ENCODE measurements at places on chromosomes 3 and 15.

GRCh38 chr15:77811270-77811669, 178.6 kb upstream of the LINGO1 start:
- peaks cover 3% of the 10 kb centered on the region for H3K4me1 ChIP-seq
- peaks cover 17% of the 10 kb centered on the region for H3K27me3 ChIP-seq
- H3K4me3 ChIP-seq, result no peak overlapping the region
- no peak for DNase-seq
- no peaks in the 10 kb centered on the region for H3K36me3 ChIP-seq
- H3K27ac ChIP-seq, result no peak overlapping the region

- peak overlapping the region; percentile 60 for H3K4me3 ChIP-seq
- no peak overlapping the region for H3K27ac ChIP-seq
- peaks cover 2% of the 10 kb centered on the region for H3K4me1 ChIP-seq
- peaks cover 5% of the 10 kb centered on the region for H3K36me3 ChIP-seq
- DNase-seq, result peak; percentile 30
- H3K27me3 ChIP-seq, result peaks cover 22% of the 10 kb centered on the region
Measured at GRCh38 chr15:89814112-89814742, 425 bp downstream of the ANPEP start.

GRCh38 chr3:109269577-109270275, 46.6 kb downstream of the DPPA2 start:
- no peak overlapping the region for H3K27ac ChIP-seq
- H3K27me3 ChIP-seq, result peaks cover 1% of the 10 kb centered on the region
- H3K36me3 ChIP-seq, result no peaks in the 10 kb centered on the region
- DNase-seq, result no peak
- H3K4me3 ChIP-seq, result no peak overlapping the region
- H3K4me1 ChIP-seq, result no peaks in the 10 kb centered on the region

DNA sequence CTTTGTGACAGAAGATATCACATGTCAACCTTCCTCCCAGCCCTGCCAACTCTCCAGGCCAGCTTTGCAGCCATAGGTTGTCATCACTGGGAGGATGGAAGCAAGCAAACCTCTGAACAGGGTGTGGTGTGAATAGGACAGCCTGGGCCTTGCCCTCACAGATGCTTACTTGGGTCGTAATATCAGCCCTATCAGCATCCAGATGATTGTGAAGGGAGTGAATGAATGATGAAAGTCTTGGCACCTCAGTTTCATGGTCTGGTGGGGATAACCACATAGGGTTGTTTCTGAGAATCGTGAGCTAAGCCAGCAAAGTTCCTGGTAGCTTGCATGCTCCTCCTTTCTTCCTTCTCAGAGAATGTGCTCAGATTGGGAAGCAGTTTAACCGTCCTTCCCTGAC, 55.1 kb upstream of the POLR2M start:
- peaks cover 12% of the 10 kb centered on the region for H3K4me1 ChIP-seq
- DNase-seq, result no peak
- H3K27me3 ChIP-seq, result no peaks in the 10 kb centered on the region
- H3K36me3 ChIP-seq, result no peaks in the 10 kb centered on the region
- H3K4me3 ChIP-seq, result no peak overlapping the region
- H3K27ac ChIP-seq, result no peak overlapping the region
